Right kidney (tissue), 9 donors: ENCODE measurements at places on chromosomes 4 and X.

GRCh38 chr4:1584498-1584897 lies 99.6 kb downstream of the FAM53A start:
- DNase-seq = no peak

DNA sequence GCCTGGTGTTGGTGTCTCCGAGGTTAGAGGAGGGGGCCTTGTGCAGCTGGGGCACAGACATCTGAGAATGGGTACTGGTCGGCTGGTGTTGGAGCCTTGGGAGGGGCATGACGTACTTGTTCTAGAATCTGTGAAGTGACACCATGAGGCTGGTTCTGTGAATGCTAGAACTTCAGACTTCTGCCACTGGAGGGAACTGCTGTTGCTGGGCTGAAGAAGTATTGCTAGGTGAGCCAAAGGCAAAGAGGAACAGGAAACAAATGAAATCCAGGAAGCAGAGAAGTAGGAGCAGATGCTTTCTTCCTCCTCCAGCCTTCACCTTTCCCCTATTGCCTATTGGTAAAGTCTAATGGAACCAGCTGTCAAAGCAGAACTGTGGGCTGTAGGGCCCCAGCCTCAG lies 120.9 kb upstream of the DDIT4L start:
- DNase-seq = no peak

DNA sequence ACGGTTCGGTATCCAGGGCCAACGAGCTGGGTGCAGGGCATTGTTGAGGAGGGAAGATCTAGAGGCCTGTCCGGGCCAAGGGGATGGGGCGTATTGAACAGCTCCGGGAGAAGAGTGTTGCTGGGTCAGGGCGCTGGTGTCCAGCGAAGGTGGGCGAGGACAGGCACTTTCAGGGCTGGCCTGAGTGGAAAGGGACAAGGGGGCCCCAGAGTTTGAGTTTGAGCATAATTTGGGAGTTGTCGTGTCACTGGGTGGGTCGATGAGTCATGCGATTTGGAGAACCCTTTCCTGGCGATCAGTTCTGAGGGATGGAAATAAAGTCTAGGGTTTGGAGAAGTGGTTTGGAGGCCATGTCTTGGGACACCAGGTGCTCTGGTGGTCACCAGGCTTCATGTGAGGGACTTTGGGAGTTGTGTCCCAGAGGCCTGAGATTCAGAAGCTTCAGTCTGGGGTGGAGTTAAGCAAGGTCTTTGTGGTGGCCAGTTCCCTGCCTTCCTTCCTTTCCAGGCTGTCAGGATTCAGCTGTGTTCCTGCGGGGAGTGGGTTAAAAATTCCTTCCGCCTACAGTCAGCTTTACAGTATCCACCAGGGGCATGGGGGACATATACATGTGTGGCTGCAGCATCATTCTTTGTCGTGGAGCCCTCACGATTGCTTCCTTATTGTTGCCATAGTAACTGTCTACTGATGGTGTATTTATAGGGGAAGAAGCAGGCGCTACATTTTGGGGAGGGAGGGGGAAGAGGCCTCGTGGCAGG lies 504 bp downstream of the PRRG3 start:
- DNase-seq = peak; percentile 37

DNA sequence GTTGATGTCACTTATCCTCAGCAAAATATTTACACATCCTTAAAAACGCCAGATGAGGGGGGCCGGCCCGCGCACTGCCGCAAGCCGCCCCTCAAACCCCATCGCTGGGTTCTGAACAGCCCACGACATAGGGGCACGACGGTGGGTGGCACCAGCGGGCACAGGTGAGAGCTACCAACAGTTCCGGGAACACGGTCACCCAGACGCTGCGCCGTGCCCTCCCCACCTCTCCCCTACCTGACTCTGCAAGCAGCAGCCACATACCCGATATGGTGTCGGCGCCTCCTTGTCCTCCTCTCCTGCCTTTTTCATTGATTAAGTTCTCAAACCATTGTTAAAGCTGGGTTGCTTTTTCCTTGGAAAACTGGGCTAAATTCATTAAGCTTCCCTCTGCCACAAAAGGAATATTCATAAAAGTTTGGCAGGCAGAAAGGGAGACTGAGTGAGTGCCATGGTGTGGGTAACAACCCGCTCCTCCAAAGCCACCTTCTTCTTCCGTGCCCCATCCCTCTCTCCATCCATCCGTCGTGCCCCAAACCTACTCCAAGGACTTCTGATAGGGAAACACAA lies 1.4 kb downstream of the RAI2 start:
- no peak for DNase-seq

DNA sequence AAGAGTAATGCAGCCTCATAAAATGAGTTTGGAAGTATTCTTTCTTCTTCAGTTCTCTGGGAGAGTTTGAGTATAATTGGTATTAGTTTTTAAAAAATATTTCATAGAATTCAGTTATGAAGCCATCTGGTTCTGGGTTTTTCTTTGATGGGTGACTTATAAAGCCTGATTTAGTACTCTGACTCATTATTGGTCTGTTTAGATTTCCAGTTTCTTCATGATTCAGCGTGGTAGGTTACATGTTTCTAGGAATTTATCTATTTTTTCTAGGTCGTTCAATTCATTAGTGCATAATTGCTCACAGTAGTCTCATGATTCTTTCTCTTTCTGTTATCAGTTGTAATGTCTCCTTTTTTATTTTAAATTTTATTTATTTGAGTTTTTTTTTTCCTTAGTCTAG lies 111.2 kb downstream of the CEP44 start:
- no peak for DNase-seq

- no peak for DNase-seq
Measured at GRCh38 chr4:36099509-36099908, 144.8 kb downstream of the ARAP2 start.

DNA sequence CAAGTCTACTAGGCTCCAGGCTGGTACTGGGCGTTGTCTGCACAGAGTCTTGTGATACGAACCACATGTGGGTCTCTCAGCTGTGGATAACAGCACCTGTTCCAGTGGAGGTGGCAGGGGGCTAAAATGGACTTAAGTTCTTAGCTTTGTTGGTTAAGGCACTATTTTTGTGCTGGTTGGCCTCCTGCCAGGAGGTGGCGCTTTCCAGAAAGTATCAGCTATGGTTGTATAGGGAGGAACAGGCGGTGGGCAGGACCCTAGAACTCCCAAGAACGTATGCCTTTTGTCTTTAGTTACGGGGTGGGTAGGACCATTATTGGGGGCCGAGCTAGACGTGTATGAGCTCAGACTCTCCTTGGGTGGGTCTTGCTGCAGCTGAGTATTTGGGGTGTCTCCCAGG lies 1138.4 kb downstream of the PCDH19 start:
- DNase-seq = no peak

GRCh38 chr4:42366959-42367358 lies 30.3 kb upstream of the SHISA3 start:
- no peak for DNase-seq

GRCh38 chr4:102543030-102543928 lies 42.1 kb downstream of the NFKB1 start:
- DNase-seq = no peak

DNA sequence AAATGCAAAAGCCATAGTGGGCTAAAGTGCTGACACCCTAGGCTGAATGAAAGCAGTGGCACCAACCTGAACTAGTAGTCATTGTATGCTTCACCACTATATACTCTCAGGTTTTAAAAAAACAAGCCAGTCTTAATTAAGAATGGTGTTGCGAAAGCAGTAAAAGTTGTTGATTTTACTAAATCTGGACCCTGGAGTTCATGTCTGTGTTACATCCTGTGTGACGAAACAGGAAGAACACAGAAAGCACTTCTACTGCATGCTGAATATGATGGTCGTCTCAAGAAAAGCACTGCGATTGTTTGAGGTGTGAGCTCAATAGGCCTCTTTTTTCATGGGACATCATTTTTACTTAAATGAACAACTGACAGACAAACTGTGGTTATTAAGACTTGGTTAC lies 24.2 kb upstream of the GDPD2 start:
- no peak for DNase-seq

DNA sequence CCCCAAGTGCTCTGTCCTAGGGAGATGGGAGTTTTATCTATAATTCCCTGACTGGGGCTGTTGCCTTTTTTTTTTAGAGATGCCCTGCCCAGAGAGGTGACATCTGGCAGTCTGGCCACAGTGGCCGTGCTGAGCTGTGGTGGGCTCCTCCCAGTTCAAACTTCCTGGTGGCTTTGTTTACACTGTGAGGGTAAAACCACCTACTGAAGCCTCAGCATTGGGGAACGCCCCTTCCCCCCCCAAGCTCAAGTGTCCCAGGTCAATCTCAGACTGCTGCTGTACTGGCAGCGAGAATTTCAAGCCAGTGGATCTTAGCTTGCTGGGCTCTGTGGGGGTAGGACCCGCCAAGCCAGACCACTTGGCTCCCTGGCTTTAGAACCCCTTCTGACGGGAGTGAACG lies 38.3 kb upstream of the CBLL2 start:
- no peak for DNase-seq

DNA sequence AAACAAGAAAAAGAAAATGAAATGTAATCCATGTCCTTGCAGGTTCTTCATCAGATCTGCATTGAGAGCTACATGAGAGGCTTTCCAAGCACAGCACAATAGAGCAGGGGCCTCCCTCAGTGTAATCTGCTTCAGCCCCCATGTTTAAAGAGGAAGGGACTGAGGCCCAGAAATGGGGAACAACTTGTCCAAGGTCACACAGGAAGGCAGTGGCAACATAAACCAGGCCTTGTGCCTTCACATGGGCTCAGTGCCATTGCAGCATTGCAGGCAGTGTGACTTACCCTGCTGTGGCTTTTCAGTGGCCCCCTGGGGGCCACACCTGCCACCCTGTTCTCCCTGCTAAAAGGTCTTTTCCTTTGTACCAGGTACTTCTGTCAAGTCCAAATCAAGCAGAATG lies 20.9 kb upstream of the CD99L2 start:
- DNase-seq = no peak

- DNase-seq = no peak
Measured at GRCh38 chr4:188016754-188017153, 21.2 kb downstream of the ZFP42 start.

DNA sequence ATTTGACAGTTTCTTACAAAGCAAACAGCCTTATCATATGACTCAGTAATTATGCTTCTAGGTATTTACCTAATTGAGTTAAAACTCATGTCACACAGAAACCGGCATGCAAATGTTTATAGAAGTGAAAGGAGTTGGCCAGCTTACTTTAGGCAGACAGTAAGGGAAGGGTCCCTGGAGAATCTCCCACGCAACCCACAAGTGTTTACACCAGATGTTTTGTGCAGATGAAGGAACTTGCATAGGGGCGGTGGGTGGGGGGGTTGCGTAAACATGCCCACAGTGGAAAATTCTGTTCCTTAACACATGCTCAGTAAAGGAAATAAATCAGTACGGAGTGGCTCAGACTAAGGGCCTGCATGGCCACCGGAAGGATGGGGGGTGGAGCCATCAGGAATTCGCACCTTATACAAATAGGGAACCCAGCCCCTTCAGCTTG lies 330.5 kb upstream of the AADAT start:
- no peak for DNase-seq

DNA sequence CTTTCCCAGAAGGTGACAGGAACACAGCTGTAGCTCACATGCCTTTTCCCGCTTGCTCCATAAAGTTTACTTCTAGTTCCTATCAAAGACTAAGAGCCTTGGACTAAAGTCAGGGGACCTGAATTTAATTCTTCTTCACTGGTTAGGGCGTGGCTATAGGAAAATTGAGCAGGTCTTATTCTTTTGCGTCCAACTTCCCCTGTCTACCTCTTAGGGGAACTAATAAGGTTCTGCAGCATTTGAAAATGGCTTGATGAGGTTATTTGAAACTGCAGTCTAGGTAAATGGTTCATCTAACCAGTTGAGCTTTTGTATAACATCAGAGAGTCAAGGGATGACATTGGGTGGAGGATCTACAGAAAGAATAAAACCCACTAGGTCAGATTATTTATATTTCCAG lies 2.6 kb downstream of the ARHGAP10 start:
- DNase-seq = no peak

GRCh38 chr4:137452799-137453198 lies 79.5 kb downstream of the PCDH18 start:
- DNase-seq = no peak

GRCh38 chrX:143800150-143800549 lies 79.6 kb upstream of the SPANXN2 start:
- no peak for DNase-seq

DNA sequence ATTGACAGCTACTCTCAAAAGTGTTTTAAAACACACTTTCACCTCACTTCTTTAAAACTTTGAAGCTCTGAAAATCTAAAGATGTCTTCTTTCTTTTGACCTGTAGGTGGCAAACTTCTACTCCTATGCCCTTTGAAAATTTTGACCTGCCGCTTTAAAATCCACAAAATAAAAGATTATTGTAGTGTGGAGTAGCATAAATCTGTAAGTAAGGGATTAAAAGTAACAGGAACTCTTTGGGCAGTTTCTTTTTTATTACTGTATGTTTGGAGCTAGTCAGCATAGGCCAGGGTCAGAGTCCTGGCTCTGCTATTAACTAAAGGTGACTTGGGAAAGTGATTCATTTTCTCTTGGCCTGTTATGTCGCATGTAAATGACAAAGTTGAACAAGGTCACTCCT lies 25.5 kb downstream of the BBS12 start:
- DNase-seq = peak; percentile 30

DNA sequence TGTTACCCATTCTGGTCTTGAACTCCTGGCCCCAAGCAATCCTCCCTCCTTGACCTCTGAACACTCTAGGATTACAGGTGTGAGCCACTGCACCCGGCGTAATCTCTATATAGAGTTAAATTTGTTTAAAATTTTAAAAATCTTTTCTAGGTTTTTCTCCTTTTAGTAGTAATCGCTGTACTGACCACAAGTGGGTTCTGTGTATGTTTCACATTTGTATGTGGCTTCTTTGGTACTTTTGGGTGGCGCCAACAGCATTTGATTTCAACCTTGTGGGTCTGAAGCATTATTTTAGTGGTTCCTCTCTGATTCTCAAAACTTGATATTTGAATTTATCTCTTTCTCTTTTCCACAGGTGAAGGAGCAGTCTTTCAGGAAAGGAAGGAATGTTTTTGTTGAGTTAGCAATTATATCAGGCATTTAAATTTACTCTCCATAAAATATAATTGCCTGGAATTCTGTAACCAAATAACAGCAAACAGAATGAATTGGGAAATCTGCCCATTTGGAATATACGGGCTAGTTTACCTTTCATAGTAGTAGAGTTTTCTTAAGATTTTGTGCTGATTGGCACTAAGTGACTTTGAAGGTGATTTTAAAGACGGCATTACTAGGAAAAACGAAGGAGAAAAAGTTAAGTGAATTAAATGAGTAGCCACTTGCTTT lies 29.5 kb downstream of the ARHGAP10 start:
- no peak for DNase-seq

DNA sequence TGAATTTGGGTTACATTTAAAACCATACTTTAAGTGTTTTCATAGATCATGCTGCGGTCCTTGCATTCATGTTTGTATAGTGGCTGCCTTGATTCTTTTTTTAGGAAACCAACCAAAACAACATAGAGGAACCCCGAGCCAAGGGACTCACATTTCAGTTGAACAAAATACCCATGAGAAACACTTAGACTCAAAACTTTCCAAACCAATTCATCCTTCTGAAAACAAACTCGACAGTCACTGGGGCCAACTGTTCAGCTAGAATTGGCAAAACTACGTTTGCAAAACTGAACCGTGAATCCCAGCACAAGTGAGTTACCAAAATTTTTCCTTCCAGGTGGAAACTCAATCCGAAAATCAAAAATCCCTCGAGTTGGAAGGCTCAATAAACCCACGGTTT lies 1.4 kb downstream of the ADGRA3 start:
- DNase-seq = peak; percentile 14
